ENCODE measurements at places on chromosomes 16 and 17.
A peak's percentile ranks its signal among the peaks of the same experiment; 100 is the strongest.

DNA sequence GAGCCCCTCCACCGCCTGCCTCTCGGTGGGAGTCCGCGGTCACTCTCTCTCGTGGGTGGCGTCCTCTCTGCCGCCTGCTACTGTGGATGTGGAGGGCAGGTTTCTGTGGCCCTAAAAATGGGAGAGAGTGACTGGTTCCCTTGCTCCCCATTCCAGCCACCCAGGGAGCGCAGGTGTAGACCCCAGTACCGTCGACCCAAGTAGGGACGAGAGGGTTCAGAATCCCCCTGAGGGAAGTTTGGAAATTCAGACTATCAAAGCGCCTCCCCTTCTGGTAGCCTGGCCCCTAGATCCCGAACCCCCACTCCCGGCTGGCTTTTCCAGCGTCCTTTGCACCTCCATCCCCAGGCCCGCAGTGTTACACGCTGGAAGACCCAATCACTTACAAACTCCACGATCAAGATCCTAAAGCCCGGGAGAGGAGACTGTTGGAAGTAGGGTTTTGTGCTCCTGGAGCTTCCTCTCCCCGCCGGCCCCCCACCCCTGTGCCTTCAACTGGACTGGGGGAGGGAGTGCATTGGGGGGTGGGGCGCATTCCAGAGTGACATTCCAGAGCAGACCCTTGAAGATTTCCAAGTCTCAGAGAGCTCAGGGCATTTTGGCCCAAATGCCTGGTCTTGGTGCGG is 991 bp downstream of the GPRC5C start:
- DNase-seq = no peak

DNA sequence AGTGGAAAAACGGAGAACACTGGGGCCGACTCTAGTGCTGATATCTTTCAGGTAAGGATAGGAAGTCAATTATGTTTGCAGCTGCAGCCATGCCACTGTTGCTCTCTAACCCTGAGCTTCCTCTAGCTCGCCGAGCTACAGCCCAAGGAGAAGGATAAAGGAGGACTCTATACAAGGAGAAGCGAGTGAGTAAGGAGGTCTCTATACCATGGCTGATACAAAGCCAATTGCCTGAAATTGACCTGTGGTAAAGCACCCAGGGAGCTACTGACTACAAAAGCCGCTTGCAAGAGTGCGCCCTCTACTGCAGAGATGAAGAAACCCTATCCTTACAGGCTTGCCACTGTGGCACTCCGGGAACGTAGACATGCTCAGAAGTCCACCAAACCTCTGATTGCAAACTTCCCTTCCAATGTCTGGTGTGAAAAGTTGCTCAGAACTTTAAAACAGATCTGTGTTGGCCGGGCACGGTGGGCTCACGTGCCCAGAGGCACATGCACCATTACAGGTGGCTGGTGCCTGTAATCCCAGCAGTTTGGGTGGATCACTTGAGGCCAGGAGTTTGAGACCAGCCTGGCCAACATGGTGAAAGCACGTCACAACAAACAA is 10.8 kb upstream of the SLC46A1 start:
- peak; percentile 42 for DNase-seq

DNA sequence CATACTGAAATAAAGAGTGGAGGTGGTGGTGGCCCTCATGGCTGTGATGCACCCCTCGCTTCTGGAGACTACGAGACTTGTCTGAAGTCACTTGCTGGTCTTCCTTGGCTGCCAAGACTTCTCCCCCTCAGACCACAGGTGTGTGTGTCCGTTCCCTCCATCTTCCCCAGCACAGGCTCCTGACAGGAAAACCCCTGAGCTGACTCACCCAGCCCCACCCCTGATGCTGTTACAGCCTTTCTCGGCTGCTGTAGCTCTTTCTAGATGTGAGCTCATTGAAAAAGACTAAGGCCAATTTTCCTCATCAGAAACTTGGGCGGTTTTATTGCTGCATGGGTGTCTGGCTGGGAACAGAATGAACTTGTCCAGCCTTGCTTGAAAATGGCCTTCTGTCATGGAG is 296.9 kb downstream of the TMEM114 start:
- no peak for DNase-seq

DNA sequence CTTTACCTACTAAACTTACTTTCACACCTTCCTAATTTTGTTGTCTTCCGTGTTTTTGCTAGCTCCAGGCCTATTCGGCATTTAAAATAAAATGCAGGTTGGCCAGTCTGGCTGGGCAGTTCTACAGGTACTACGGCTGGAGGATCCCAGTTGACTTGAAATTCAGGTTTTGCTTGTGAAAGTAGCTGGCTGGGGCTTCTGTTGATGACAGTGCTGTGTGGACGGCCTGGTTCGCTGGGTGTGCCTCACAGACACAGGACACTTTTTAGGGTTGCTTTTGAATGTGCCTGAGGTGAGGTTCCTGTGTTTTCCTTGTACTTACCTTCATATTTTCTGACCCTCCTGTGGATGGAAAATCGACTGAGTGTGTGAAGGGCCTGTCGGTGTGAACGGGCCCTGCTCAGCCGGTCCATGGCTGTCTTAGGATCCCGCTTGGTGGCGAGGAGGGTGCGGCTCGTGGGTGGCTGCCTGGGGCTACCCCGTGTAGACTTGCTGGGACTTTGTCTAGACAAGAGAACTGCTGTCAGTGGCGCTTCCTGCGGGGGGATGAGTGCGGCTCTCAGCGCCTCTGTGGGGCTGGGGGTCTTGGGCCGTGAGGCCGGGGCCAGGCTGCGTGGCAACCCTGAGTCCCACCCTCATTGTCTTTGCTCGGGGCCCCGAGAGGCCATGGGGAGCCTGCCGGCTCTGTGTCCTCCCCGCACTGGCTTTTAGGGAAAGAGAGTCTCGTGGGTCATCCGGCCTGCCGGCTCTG is 18.7 kb upstream of the ZNF750 start:
- DNase-seq = no peak

DNA sequence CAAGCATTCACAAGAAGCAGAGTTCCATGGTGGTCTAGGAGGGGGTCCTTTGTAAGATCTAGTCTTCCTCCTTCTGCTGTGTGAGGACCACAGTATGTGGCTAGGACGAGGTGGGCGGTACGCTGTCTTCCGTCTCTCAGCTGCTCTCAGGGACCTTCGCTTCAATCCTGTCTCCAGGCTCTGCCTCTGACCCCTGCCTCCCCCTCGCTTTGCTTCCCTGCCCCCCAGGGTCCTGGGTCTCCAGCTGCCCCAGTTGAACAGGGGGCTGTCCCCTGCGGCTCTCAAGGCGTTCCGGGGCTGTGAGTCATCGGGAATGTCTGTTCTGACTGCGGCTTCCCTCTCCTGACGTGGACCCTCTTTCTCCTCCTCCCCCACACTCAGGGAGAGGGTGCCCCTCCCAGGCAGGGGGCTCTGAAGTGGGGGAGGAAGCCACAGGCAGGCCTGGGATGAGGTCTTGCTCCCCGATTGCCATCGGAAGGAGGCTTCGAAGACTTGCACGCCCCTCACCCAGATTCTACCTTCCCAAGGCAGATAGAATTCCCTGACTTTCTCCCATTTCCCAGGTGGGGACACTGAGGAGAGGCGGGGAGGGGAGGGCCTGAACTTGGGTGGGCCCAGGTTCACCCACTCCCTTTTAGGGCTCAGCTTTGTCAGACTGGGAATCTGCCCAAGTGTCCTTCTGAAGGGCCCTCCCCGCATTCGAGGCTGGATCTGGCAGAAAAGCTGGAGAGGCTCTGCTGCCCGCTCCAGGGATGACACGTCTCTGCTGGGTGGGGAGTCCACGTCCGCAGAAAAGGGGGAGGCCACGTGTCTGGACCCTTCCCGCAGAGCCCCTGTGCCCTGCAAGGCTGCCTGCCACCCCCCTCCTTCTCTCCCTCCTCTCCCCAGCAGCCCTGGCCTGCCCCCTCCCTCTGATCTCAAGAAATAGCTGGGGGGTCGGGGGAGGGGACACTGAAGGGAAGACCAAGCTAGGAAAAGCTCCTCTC is 9.1 kb upstream of the COL1A1 start:
- DNase-seq = no peak

DNA sequence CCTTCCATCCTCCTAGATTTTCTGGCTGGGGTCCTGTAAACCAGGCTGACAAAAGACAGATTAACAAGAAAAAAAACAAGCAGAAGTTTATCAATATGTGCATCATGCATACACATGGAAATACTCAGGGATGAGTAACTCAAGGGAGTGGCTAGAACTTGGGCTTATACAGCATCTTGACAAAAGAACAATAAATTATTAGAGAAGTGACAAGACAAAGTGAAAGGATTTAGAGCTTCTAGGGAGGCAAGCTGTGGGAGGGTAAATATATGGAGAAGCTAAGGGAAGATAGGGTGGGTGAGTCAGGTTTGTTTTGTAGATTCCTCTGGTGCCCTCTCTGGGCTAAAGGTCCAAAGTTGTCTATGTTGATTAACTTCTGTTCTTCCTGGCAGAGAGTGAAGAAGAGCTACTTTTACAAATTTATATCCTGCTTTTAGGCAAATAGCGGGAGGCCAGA is 48.0 kb upstream of the NDRG4 start:
- DNase-seq = no peak

DNA sequence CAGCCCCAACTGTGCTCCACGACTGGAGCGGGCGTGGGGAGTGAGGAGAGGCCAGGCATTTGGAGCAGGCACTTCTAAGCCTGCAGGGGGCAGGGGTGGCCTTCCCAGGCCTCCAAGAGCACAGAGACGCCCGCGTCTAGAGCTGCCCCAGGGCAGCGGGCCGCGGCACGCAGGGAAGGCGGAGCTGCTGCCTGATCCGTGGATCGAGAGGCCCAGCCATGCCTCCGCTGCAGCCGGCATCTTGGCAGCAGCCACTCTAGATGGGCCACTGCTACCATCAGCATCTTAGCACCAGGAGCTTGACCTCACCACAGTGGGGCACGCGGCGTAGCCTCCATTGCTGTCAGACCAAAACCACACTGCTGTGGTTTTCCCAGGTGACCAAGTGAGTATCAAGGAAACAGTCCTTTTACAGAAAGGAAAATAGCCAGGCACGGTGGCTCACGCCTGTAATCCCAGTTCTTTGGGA is 20.4 kb upstream of the WDR45B start:
- peak; percentile 84 for DNase-seq

GRCh38 chr17:27535975-27536374 is 79.7 kb downstream of the KSR1 start:
- DNase-seq = no peak

DNA sequence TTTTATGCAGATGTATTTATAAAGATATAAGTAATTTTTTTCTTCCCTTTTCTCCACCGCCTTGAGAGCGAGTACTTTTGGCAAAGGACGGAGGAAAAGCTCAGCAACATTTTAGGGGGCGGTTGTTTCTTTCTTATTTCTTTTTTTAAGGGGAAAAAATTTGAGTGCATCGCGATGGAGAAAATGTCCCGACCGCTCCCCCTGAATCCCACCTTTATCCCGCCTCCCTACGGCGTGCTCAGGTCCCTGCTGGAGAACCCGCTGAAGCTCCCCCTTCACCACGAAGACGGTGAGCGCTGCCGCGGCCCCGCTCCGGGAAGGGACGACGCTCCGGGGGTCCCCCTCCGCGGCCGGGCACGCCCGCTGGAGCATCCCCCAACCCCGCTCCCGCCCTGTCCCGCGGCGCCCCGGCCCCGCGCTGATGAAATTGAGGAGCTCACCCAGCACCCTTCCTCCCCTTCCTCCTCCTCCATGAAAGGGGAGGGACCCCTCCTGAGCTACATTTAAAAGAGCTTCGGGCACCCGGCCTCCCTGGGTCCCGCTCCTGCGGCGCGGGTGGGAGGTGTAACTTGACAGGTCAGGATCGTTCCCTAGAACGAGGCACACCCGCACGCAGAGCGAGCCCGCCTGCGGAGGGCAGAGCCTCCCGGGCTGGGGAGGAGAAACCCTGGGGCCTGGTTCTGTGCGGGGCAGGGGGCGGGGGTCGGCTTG is 706 bp downstream of the HLF start:
- DNase-seq = no peak

GRCh38 chr17:55527540-55528118 is 16.4 kb upstream of the SMIM36 start:
- peak; percentile 9 for DNase-seq

GRCh38 chr16:64478252-64478906 is 643.5 kb downstream of the CDH11 start:
- no peak for DNase-seq

- peak; percentile 70 for DNase-seq
Observed at GRCh38 chr16:87387942-87388817, 4.0 kb upstream of the MAP1LC3B start.

DNA sequence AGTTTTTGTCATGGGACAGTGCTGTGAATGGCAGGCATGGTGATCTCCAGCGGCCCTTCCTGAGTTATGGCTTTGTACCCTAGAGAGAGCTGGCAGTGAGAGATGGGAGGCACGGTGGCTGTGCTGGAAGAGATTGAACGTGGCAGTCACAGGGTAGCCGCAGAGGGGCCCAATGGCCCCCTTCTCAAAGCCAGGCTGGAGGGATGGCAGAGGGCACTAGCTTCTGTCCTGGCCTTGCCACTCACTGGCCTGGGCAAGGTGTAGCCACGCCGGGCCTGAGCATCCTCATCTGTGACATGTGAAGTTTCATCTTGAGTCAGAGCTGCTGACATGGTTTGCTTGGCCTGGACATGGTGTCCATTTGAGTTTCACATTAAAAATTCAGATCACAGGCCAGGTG is 3.9 kb upstream of the ATP2A1 start:
- no peak for DNase-seq

- DNase-seq = peak; percentile 71
Observed at GRCh38 chr16:88264641-88265285, 118.0 kb upstream of the ZNF469 start.

DNA sequence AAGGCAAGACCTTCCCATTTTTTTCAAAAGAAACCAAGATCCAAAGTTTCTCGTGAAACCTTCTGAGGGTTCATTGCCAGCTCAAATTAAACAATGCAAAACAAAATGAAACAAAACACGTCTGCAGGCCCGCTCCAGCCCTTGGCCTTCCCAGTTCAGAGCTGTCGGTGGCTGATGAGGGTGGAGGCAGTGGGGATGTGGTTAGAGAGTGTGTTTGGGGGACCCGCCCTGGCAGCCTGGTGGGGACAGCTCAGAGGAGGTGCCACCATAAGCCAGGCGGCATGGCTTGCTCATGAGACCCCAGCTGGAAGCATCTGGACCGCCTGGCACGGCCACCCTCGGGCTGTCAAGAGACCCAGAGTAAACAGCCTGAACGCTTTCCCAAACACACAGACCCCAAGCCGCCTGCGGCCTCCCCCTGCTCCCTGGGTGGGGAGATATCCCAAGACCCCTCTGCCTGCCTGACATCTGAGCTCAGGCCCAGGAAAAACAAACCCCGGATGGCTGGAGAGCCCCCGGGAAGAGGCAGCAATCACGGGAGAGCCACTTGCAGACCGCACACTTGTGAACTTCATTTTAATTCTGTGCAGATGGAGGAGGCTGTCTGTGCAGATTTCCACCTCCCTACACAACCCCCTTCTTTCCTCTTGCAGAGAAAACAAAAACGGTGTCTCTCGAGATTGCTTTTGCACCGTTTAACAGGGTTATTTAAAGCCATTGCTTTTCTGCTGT is 35.4 kb upstream of the LITAF start:
- DNase-seq = no peak

- DNase-seq = no peak
Observed at GRCh38 chr16:29664091-29664921, 1.3 kb downstream of the SPN start.

- no peak for DNase-seq
Observed at GRCh38 chr16:46918400-46918799, 34.2 kb downstream of the GPT2 start.

DNA sequence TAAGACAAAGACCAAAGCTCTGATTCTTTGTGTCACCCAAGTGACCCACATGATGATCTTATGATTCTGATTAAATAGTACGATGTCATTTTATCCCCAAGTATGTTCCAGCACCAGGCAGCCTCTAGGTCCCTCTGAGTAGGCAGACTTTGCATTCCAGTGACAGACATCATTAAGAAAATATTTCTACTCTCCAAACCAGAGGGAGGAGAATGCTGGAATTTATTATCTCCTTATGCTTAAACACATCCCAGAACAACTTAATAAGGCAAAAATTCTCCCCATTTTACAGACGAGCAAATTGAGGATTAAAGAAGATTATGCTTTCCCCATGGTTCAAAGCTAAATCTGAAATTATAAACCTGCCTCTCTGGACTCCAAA is 192.8 kb upstream of the CDH11 start:
- DNase-seq = no peak

Data from GM12891 (cell line).